ENCODE measurements at places on chromosomes 7 and 10.

- no peak for DNase-seq
Measured at GRCh38 chr10:36349445-36350078, 707.5 kb upstream of the FZD8 start.

GRCh38 chr7:29044554-29044953 lies 86.4 kb upstream of the TRIL start:
- no peak for DNase-seq

DNA sequence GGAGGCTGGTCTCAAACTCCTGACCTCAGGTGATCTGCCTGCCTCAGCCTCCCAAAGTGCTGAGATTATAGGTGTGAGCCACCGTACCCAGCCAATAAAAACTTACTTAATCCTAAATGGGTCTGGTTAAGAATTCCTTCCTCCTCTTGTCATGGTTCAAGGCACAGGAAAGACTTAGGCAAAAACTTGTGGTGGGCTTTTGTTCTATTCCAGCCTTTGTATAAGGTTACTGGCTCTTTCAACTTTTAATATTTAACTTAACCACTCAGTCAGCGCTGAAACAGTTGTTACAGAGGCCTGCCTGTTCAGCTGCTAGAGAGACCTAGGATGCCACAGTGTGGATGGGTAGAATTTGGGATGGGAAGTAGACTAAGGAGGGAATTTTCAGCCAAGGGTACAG lies 28.1 kb upstream of the GARS1 start:
- DNase-seq, result no peak

- DNase-seq, result no peak
Measured at GRCh38 chr7:4050126-4050660, 631.9 kb upstream of the FOXK1 start.

DNA sequence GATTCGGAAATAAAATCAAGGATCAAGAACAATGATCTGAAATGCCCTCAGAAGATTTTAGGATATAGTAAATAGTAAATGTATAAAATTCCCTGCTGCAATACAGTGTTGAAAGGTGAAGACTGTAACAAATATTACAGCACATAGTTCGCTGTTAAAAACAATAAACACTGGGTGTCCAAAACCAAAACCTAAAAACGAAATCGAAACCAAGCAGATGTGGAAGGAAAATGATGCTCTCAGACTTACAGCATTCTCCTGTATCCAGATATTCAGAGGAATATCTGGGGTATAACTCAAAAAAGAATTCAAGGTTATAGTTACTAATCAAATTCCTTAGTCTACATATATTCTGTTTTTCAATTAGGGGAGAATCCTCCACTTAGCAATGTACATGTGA lies 708.1 kb upstream of the PCDH15 start:
- DNase-seq, result no peak

DNA sequence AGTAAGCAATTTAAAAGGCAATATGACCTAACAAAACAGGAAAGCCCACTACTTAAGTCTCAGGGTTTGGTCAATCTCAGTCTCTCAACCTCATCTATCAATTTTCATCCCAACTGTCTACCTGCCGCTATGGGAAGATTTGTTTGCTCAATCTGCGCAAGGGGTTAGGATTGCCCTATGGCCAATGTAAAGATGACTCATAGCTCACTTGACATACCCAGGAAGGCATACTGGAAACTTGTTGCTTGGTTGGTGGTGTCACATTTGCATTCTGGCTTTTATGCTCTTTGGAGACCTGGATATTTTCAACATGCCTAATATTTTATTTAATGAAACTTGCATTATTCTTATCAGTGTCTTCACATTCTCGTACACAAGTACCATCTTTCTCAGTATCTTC lies 78.1 kb upstream of the TMEM196 start:
- DNase-seq, result no peak

DNA sequence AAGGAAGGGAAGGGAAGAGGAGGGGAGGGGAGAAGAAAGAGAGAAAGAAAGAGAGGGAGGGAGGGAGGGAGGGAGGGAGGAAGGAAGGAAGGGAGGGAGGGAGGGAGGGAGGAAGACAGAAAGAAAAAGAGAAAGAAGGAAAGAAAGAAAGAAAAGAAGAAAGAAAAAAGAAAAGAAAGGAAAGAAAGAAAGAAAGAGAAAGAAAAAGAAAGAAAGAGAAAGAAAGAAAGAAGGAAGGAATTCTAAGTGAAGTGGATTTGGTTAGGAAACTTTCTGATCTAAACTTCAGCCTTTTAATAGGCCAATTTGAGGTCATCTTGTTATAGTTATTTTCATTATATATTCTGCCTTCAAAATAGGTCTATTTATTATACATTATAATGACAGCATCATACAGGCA lies 4.3 kb downstream of the CAV2 start:
- DNase-seq, result no peak

GRCh38 chr10:102710609-102711008 lies 3.6 kb downstream of the ARL3 start:
- DNase-seq, result no peak

DNA sequence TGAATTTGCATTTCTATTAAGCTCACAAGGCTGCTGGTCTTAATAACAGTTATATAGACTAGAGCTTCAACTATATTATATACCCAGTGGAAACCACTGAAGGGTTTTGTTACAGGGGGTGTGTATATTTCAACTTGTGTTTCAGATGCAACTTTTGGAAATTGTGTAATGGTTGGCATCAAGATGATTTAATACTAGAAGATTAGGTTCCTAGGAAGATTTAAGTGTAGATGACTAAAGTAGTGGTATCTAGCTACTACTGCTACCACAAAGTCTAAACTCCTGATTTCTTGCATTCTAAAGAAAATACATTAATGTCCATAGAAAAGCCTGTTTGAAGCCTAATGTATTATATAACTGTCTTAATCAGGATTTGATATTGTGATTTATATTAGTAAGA lies 30.2 kb downstream of the AHR start:
- DNase-seq, result no peak

- no peak for DNase-seq
Measured at GRCh38 chr7:107201795-107202450, 33.1 kb downstream of the HBP1 start.

DNA sequence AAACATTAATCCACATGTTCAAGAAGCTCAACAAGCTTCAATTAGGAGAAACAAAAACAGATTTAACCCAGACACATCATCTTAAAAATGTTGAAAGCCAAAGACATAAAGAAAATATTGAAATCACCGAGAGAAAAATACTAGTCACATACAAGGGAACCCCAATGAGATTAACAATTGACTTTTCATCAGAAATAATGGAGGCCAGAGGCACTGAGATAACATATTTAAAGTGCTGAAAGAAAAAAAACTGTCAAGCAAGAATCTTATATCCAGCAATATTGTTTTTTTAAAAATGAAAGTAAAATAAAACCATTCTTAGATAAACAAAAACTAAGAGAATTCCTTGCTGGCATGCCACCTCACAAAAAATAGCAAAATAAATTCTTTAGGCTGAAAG lies 28.9 kb downstream of the AOC1 start:
- no peak for DNase-seq

DNA sequence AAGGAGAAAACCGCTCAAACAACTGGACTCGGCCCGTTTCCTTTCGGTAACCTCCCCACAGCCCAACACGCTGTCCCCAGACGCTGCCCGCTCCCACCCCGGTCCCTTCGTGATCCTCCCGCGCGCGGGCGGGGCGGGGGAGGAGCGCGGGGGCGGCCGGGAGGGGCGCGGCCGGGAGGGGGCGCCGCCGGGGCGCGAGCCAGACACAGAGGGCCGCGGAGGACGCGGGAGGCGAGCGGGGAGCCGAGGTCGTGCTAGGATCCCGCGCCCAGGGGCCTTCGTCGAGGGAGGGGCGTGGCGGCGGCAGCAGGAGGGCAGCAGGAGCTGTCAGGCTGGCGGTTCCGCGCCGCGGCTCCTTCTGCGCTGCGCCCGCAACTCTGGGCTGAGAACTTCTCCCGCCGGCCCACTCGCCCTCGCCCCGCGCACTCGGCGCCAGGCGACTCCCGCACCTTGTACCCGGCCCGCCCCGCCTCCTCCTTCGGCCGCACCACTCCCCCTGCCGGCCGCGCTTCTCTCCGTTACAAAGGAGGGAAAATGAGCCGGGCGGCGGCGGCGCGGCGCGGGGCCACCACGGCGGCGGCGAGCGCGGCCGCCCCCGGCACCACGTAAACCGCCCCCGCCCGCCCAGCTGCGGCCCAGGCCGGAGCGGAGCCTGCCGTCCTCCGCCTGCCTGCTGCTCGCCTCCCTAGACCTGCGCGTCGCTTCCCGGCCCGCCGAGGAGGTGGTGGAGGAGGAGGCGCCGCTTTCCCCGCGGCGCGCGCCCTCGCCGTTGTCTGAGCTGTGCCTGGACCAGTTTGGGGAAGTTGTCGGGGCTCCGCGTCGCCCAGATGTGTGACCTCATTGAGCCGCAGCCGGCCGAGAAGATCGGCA lies at the start of gene CDK14:
Gene CDK14 (plus strand): TSS at position 521 of the 870 bp plus-strand sequence. CDS start 307 bp downstream, at position 828.
- no peak for DNase-seq

DNA sequence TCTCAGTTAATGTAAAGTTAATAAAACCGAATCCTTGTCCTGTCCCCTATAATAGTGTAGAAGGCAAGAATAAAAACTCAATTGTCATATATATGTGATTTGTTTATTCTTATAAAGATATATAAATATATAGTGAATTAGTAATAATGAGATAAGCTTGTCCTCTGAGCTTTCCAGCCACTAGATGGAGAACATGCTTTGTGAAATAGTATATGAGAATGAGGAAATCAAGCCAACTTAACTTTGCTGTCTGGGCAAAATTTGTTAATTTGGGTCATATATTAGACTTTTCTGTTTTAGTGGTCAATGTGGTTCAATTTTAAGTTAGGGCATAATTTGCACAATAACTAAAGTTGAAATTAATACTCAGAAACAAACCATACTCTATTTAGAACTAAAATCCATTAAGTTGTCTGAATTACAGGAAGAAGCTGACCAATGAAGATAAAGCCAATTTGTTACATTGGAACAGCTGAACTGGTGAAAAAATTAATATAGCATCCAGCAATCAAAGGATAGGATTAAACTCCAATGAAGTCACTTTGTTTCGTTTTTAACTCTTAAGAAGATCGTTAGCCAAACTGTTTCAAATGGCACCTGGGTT lies 595.0 kb downstream of the ARL4A start:
- DNase-seq, result no peak

DNA sequence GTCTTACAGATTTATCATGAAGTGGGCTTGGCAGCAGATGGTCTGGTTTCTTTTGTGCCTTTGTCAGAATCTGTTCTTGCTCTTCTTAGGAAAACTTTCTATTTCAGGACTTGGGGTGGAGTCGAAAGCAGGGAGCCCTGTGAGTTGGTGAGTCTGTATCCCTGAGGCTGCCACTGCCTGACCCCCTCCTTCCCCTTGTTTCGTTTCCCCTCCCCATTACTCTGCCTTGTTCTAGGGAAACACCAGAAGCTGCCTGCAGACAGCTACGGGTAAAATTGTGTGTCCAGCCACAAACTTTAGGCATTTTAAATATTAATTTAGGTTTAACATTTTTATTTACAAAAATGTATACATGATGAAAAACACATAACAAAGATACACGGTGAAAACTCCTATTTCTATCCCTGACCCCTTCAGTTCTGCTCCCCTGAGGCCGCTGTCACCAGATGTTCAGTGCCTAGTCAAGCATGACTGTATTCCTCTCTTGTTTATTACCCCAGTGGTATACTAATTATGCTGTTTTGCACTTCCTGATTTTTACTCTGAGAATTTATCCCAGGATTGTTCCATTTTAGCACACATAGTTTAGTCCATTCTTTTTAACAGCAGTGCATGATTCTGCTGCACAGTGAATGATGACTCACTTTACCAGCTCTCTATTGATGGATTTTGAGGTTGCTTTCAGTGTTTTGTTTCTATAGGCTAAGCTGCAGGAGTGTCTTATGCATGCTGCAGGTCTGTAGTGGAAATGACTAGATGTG lies 9.1 kb downstream of the TSPAN14 start:
- DNase-seq, result no peak

- DNase-seq, result no peak
Measured at GRCh38 chr10:124997771-124998623, 56.1 kb downstream of the ZRANB1 start.

DNA sequence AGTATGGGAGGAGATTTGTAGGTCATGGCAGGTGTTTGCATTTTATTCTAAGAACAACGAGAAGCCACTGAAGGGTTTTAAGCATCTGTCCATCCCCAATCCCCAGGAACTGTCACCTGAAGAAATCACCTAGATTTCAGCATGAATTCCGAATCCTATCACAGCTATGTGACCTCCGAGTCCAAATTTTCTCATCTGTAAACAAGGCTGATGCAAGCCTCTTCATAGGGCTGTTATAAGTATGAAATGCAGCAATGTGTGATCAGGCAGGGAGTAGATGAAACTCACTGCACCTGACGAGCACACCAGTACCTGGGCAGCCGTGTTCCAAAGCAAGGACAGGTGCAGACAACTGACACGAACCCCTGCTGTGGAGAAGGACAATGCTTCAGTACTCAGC lies 14.0 kb downstream of the HABP2 start:
- DNase-seq, result no peak

GRCh38 chr10:2119316-2119715 lies 382.0 kb upstream of the ADARB2 start:
- DNase-seq, result no peak

DNA sequence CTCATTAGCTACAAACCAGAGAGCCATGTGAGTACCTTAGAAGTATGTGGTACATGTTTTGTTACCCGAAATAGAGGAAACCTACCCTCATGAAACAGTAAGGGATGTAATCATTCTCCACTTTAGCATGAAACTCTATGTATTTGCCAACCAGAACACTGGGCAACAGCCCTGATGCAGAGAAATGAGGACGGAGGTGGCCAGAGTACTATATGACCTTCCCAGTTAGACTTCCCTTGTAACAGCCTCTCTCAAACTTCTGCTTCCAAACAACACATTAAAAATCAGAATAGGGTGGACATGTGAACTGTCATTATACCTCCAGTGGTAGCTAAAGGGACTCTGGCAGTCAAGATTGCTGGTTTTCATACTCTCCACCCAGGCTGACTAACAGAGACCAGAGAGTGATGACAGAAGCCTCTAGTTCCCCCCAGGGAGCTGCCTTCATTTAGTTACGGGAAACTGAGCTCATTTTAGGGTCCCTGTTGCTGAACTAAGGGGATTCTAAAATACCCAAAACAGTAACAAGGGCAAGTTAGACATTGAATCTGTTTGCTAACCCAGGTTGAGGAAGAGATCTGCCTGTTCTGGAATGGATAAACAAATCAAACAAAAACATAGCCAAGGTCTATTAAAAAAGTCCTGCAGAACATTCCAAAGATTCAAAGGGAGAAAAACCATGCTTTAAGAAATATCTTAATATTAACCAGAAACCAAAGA lies 83.1 kb downstream of the VPS41 start:
- DNase-seq, result no peak

DNA sequence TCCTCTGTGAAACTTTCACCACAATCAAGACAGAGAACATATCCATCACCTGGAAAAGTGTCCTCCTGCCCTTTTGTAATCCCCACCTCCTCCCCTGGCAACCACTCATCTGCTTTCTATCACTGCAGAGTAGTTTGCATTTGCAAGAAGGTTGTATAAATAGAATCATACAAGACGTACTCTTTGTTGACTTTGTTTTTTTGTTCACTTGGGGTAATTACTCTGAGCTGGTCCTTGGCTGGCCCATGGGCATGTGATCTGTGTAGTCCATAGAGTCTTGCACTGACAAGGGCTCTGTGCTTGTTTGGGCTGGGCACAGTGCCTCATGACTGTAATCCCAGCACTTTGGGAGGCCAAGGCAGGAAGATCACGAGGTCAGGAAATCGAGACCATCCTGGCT lies 7.8 kb upstream of the HACD1 start:
- DNase-seq, result no peak
